ENCODE measurements at places on chromosomes 5 and 9.
A peak's percentile ranks its signal among the peaks of the same experiment; 100 is the strongest.

GRCh38 chr9:138077898-138078540 is 200.4 kb downstream of the CACNA1B start:
- no peak for DNase-seq

GRCh38 chr5:137858223-137858916 is 9.3 kb upstream of the MYOT start:
- DNase-seq, result no peak

- DNase-seq, result no peak
Observed at GRCh38 chr5:132420706-132421272, 51.3 kb downstream of the SLC22A5 start.

DNA sequence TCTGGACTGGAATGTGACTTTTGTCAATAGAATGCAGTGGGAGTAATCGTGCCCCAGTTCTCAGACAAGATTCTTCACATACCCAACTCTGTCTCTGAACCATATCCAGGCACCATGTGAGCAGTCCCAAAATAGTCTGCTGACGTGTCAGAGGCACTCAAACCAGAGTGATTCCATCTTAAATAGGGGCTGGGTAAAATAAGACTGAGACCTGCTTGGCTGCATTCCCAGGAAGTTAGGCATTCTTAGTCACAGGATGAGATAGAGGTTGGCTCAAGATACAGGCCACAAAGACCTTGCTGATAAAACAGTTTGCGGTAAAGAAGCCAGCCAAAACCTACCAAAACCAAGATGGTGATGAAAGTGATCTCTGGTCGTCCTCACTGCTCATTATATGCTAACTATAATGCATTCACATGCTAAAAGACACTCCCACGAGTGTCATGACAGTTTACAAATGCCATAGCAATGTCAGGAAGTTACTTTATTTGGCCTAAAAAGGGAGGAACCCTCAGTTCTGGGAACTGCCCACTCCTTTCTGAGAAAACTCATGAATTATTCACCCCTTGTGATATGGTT is 16.9 kb upstream of the PLCXD3 start:
- DNase-seq, result no peak

DNA sequence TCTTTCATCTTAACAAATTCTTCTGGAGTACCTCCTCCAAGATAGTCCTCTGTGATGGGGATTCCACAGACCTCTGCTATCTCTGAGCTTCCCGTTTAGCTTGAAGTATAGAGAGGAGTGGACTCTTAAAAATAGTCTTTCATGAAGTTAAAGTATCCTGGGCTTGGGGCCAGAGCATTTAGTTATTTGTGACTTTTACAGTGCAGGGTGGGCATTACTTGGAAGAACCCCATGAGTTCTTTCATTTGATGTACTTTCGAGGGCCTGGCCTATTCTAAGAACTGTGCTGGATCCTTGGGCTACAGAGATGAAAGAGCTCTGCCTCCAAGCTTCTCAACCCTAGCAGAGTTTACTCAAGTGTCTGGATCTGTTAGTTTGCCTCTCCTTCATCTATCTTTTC is 131.5 kb downstream of the ZSWIM6 start:
- no peak for DNase-seq

DNA sequence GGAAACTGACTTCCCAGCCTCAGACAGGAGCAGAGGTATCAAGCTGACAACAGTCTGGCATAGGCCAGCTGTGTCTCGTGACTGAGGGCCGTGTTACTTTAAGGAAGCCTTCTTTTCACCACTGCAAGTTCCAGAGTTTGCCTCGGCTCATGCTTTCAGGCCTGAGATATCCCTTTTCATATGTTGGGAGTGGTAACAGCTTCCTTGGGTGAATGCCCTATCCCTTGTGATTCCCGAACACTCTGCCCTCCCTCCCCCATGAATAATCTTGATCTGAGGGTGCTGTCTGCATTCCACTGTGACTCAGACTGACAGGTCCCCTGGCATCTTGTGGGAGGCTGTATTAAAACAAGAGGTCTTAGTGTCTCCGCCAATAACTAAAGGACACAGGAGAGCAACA is 49.7 kb upstream of the ARL15 start:
- no peak for DNase-seq

DNA sequence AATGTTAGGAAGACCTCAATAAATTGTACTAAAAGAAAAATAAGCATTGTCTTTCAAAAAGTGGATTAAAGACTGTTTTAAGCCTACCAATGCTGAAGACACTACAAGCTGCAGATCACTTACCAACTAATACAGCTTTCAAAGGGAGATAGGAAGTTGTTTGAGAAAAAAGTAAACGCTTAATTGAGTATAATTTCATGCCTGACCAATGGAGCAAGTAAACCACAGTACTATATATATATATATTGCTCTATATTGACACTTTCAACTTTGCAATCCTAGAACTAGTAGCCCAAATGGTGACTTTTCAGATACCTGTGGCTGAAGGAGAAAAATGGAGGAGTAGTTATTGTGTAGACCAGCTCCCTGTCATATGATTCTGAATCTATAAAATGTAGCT is 85.7 kb downstream of the FREM1 start:
- DNase-seq, result no peak

DNA sequence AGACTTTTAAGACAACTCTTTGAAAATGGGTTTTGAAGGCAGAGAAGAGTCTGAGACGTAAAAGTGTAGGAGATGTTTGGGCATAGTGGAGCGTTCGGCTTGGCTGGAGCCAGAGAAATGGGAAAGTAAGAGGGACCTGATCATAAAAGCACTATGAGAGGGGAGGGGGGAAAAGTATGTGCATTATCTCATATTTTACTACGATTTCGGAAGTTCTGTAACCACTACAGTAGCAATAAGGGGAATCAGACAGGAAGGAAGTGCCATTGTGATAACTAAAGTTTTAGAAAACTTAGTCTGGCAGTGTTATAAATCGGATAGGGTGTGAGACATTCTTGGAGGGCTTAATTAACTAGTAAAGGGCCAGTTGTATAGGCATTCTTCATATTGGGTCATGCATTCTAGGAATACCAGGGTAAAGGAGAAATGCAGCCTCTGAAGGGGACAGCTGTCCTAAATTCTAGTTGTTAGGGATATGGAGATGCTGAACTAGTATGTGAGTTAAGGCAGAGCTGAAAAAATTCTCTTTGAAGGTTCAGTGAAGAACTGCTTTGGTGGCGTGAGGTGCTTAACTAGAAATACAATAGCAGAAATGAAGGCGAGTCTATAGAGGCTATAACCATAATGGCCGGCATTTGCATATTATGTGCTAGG is 83.8 kb upstream of the FREM1 start:
- no peak for DNase-seq

- no peak for DNase-seq
Observed at GRCh38 chr9:131111186-131111853, 14.1 kb upstream of the NUP214 start.

GRCh38 chr5:168776070-168776469 is 196.9 kb upstream of the PANK3 start:
- no peak for DNase-seq

DNA sequence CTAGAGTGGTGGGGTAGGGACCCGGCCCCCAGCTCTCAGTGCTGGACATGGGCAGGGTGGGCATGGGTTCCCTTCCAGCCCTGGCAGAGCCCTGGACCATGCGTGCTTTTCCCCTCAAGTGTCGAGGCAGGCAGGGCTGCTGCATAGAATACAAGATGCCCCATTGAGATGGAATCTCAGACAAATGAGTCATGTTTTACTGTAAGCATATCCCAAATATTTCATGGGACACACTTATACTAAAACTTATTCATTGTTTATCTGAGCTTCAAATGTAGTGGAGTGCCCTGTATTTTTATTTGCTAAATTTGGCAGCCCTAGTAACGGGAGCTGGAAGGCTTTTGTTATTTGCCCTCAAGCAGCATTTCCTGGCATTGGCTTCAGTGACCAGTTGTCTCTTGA is 3.2 kb upstream of the RNU6ATAC start:
- DNase-seq, result no peak

- DNase-seq, result no peak
Observed at GRCh38 chr9:15461601-15462000, 38.9 kb downstream of the SNAPC3 start.

DNA sequence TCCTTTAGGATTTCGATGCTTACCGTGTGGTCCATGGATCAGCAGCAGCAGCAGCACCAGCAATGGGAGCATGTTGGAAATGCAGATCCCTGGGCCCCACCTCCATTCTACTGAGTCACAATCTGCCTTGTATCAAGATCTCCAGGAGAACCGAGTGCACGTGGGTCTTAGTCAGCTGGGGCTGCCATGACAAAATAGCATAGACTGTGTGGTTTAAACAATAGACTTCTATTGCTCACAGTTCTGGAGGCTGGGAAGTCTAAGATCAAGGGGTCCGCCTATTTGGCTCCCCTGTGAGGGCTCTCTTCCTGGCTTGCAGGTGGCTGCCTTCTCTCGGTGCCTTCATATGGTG is 1.3 kb upstream of the PROP1 start:
- no peak for DNase-seq

GRCh38 chr5:72622170-72622760 is 115.1 kb upstream of the ZNF366 start:
- no peak for DNase-seq

- DNase-seq, result no peak
Observed at GRCh38 chr5:1500411-1501091, 23.2 kb downstream of the LPCAT1 start.

DNA sequence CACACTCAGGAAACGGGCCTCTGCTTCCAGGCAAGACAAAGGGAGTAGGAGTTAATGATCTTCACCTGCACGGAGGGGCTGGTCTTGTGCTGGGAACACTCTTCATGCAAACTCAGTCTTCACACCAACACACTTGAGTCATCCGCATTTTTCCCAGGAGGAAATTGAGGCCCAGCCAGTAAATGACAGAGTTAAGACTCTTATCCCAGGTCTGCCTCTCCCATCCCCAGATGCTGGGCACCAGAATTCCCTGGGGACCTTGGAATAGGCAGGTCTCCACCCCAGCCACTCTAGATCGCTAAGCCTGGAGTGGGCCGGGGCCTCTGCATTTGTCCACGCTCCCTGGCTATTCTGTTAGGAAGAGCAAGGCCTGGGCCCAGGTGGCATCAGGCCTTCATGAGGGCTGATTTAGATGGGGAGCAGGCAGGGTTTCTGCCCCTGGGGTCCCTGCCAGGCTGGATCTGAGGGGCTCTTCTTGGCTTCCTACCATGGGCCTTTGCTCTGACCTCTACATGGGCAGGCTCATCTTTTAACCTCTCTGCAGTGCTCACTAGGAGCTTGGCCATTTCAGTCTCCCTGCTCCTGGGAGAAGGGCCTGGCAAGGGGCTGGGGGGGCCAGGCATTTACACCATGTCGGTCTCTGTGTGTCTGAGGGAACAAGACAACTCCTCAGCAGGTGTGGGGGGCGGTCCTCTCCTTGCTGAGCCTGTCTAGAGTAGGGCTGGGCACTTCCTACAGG is 77.3 kb downstream of the AMBP start:
- DNase-seq, result no peak

DNA sequence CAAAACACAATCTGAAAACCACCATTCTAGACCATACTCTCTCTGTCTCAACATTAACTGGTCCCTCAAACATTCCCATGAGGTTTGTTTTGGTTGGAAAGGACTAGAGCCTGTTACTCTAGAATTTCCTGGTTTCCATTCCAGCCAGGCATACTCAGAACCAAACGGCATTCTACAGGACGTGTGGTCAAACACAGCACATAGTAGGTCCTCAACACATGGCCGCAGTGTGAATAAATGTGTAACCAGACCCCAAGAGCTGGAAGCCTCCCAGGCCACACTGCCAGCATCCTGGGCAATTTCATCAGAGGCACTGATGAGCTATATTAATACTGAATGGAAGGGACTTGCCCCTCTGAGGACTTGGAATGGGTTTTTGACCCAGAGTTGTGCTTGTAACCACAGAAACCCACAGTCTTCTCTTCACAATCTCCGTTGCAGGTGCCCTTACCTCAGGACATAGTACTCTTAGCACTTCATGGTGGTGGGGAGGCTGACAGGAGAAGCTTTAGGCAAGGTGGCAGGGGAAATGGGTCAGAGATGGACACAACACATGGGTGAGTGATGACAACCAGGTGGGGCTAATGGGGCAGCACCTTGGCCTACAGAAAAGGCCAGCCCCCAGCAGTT is 66.0 kb downstream of the ZNF366 start:
- DNase-seq, result no peak

DNA sequence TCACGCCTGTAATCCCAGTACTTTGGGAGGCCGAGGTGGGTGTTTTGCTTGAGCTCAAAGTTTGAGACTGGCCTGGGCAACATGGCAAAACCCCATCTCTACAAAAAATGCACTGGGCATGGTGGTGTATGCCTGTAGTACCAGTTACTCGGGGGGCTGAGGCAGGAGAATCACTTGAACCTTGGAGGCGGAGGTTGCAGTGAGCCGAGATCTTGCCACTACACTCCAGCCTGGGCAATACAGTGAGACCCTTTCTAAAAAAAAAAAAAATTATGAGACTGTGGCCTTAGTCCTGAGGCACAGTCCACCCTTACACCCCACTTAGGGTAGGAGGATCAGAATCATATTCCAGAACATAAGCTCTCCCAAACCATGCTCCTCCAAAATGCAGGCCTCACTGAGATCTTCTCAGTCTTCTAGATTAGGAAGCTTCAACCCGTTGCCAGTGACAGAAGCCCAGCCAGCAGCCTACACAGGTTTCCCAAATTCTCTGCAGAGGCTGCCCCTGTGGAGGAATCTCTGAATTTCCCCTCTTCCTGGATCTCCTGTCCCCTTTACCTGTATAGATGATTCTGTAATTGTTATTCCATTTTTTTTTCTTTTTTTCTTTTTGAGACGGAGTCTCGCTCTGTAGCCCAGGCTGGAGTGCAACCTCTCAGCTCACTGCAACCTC is 77.3 kb downstream of the BASP1 start:
- DNase-seq, result no peak

- no peak for DNase-seq
Observed at GRCh38 chr9:137255448-137256114, 454 bp downstream of the NELFB start.

GRCh38 chr5:127941646-127942045 is 141.9 kb upstream of the SLC12A2 start:
- no peak for DNase-seq

- DNase-seq, result no peak
Observed at GRCh38 chr5:79666758-79667157, 22.9 kb upstream of the CMYA5 start.

- no peak for DNase-seq
Observed at GRCh38 chr9:126032135-126032534, 285.0 kb downstream of the PBX3 start.

- no peak for DNase-seq
Observed at GRCh38 chr9:83271665-83272071, 208.7 kb upstream of the RASEF start.

DNA sequence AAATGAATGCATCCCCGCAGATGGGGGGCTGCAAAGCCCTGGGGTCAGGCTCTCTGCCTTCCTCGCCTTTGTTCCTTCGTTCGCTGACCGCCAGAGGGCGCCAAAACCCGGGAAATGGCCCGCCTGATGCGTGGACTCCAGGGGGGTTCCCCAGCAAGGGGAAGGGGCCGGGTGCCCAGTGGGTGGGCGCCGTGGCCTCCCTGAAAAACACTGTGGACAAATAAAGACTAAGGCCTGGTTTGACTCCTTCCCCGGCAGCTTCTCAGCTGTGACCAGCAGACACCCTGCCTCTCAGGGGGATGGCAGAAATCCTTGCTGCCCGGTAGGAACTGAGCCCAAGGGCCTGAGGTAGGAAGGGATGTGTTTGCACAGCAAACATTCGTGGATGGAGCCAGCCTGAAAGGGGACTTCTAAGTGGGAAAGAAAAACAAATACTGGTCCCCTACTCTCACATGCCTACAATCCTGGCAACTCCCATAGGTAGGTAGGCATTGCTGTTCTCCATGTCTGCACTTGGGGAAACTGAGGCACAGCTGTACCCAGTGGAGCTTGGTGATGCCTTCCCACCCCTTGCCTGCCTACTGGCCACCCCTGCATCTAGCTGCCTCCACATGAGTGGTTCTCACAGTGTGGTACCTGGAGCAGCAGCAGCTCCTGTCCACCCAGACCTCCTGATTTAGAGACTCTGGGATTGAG is 57.7 kb downstream of the DUSP1 start:
- peak; percentile 52 for DNase-seq
